DMS 273 treated with DMSO at 0.1 percent for 48 hours (cell line): ENCODE measurements at places on chromosomes 3 and 15.

- peak; percentile 8 for DNase-seq
These were observed 70.1 kb downstream of the UQCC5 start for GRCh38 chr3:52606373-52607085.

GRCh38 chr3:194330160-194330559 is 21.0 kb downstream of the CPN2 start:
- DNase-seq, result no peak

DNA sequence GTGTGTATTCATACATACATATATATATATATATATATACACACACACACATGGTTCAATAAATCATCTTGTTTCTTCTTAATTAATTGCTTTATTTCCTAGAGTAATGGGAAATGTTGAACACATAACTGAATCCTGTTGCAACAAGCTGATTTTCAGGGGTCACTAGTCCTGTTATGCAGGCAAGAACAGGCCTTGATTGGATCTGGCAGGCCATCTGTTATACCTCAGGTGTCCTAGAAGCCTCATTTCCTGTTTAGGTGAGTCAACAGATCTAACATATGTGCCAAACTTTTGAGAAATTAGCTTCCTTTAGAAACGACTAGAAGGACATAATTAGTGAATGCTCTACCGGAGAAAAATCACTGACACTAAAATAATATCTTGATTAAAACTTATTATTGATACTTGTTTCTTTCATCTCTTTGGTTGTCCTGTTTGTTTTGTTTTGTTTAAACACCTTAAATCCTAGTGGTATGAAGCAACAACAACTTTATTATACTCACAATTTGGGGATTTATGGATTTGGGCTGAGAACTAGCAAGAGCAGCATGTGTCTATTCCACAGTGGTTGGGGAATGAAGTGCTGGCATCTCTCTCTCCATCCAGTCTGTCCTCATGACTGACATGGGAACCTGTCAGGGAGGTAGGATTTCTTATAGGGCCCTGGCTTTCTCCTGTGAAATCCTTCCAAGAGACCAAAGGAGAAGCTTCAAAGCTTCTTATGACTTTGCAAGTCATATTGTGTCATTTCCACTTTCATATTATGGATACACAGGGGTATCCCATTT is 552.6 kb downstream of the NSUN3 start:
- DNase-seq, result no peak

- DNase-seq, result no peak
These were observed 7.6 kb downstream of the SI start for GRCh38 chr3:165070682-165071081.

DNA sequence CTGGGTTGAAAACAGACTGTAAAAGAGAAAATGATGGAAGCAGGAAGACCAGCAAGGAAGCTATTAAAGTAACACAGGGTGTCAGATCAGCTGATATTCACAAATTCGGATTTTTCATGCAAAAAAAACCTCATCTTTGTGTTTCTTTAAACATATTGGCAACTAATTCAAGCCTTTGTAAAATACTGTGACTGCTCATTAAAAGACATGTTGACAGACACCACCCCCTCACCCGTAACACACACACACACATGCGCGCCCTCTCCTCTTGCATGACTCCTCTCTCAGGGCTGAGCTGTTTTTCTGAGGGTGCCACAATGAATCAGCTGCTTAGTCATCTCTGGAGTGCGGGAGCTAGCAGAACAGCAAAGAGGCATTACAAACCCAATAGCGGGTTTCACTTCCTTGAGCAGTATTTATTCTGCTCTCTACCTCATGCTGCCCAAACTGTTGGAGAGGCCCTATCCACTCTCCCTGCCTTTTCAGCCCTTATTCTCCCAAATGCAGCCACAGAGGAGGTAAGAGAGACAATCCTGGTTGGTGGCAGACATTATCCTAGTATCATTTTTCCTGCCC is 35.8 kb upstream of the CCDC80 start:
- no peak for DNase-seq

- no peak for DNase-seq
These were observed 219.7 kb downstream of the WNT5A start for GRCh38 chr3:55267206-55267930.

GRCh38 chr15:88208396-88208795 is 48.1 kb downstream of the NTRK3 start:
- DNase-seq, result no peak

DNA sequence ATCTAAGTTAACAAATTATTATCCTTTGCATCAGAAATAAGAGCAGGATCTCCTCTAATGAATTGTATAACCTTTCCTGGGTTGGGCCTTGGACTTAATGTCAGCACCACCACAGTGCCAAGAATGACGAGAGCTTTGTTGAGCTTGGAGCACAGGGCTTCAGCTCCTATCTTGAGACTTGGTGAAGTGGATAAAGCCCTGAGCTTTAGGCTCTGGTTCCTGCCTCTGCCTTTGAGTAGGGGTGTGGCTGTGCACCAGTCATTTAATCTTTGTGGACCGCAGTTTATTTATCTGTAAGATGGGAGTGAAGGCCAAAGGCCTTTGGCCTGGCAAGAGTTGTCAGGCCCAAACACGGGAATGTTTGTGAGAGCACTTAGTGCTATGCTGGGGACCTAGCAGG is 162.2 kb downstream of the VGLL4 start:
- no peak for DNase-seq

DNA sequence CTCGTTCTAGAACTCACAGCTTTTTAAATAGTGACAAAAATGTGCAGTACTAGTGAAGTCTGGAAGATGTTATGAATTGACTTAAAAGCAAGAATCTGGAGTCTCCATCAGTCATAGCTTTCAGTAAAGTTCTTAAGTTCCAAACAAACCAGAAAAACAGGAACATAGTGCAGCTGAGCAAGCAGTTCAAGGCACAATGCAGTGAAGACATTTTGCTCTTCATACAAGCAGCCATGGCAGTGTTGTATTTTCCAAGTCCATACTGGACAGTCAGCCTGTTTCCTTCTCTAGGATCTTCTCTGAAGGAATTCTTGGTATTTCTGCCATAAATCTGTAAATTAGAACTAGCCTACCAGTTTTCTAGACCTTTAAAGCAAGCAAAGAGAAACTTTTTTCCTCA is 90.5 kb downstream of the LRRC28 start:
- no peak for DNase-seq

DNA sequence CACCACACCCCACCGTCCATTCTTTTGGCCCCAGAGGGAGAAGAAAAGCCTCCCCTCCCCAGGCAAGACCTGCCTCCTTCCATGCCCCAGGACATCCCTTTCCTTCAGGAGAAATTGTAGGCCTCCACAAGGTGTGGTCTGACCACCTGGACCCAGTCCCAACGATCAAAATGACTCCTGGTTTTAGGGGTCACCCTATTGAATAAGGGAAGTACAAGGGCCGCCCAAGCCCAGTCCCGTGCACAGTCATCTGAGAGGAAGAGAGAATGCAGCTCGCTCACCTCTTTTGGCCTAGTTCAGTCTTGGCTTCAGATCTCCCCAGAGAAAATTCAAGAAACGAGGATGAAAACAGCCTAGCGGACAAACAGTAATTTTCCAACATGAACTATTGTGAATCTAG is 249.1 kb downstream of the UACA start:
- DNase-seq, result no peak

DNA sequence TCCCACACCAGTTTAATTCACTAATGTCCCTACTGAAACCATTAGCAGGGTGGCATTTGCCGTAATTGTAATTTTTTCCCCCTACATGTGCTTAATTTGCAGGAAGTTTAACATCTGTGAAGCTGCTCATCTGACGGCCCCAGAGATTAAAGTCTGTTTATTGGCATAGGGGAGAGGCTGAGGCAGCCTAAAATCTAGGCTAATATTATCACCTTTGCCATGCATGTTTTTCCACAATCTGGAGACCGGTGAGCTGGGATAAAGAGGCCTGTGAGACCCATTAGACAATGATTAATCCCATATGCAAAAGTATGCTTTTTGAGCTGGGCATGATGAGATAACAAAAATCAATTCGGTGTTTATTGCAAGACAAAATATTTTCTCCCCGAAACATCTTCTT is 561.2 kb upstream of the ALCAM start:
- DNase-seq, result no peak
